AG04450 (cell line): ENCODE measurements at places on chromosomes 3 and 15.

GRCh38 chr3:195257454-195258448 is 13.2 kb downstream of the XXYLT1 start:
- DNase-seq, result no peak

DNA sequence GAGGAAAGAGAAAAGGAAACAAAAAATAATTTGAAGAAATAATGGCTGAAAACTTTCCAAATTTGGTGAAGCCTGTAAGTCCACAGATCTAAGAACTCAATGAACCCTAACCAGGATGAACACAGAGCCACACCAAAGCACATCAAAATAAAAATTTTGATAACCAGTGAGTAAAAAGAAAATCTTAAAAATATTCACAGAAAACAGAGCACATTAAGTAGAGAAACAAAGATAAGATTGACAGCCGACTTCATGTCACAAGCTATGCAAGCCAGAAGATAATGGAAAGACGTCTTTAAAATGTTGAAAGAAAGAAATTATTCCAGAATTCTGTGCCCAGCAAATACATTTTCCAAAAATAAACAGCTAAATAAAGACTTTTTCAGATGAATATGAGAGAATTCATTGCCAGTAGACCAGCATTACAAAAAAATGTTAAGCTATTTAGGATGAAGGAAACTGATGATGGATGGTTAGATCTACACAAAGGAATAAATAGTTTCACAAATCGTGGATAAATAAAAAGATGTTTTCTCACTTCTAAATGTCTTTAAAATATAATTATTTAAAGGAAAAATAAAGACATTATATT is 140.2 kb upstream of the SKOR1 start:
- no peak for DNase-seq

- DNase-seq, result no peak
These were observed 106.2 kb downstream of the TLE3 start for GRCh38 chr15:69991551-69991980.

DNA sequence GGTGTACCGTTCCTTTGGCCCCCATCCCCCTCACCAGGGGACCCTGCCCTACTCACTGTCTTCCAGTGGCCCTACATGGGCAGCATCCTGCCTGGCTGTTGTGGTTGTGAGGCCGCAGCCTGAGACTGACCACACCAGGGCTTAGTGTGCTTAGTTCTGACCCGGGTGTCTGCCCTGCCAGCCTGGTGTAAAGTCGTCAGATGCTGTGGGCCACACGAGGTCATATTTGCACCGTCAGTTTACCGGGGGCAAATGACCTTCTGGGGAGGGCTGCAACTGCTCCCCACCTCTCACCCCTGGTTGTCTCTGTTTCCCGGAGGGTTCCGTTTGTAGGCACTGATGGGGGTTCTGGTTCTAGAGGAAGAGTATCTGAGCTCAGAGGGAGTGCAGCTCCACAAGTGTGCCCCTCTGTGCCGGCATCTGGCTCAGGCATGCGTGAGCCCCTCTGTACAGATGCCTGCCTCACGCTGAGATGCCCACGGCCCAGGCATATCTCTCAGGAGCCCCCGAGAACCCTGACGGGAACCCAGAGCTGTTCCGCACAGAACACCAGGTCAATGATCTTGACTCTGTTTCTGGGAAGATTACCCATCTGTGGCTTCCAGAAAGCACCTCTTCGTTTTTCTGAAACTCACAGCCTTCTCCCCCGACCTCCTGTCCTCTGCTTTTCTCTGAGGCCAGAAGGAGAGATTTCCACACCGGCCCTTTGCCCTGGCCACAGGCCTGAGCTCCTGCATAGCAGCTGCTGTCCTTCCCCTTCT is 19.2 kb downstream of the KLF13 start:
- DNase-seq, result no peak

DNA sequence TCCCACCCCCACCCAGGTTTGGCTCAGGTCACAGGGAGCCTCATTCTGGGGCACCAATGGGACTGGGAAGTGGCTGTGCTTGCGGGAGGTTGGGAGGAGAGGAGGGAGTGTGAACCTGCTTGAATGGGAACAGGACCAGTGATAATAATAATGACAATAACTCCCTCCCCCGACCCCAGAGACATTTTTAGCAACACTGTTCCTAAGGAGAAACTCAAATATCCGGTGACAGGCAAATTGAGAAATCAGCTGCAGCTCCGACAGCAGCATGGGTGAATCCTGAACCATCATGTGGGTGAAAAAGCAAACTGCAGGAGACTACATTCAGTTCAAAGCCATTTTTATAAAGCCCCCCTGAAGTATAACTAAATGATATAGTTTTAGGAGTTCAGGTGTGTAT is 11.6 kb upstream of the RPL29 start:
- no peak for DNase-seq

GRCh38 chr3:113495035-113495434 is 19.9 kb downstream of the SPICE1 start:
- no peak for DNase-seq

DNA sequence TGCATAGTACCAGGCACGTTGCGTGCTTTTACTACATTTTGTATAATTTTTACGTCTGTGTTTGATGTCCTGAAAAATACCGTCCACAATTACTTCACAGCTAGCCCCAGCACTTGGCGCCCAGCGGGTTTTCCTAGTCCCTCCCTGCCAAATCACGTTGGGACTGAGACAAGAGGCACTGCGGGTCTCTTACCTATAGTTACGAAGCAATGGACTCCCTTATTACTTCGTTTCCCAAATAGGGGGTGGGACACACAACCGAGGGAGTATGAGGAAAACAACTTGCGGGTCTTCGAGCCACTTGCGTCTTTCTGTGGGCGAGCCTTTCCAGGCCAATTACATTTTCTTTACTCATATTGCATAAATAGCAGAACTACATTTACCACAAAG is 620 bp upstream of the CMSS1 start:
- DNase-seq, result no peak

- no peak for DNase-seq
These were observed 81.5 kb upstream of the KCNAB1 start for GRCh38 chr3:156038869-156039268.

DNA sequence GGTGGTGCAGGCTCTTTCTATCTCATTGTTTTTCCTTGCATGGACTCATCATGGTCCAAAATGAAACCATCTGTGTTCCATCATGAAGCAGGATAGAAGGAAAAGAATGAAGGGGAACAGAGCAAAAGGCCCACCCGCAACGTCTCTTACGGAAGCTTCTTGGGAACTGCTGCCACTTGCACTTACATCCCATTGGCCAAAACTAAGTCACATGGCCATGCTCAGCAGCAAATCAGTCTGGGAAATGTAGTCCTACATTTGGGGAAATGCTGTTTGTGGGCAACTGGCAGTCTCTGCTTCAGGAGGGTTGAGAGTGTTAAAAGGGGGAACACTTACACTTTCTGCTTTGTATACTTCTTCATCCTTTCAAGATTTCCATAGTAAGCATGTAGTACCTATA is 191.6 kb downstream of the SV2B start:
- no peak for DNase-seq

DNA sequence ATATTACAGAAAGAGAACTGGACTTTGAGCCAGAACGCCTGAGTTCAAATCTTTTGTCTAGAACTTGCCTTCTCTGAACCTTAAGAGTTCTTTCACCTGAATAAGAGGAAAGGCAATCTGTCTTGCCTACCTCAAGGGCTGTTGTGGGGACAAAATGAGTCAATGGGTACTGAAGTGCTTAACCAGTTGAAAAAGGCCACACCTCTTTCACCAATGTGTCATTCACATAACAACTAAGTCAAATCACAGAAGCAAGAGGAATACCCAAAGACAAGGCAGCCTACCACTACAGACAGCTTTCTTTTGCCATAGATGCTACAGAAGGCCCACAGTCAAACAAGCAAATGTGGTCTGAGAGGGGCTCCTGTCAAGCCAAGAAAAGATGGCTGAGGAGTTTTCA is 39.7 kb downstream of the NBEAL2 start:
- no peak for DNase-seq

DNA sequence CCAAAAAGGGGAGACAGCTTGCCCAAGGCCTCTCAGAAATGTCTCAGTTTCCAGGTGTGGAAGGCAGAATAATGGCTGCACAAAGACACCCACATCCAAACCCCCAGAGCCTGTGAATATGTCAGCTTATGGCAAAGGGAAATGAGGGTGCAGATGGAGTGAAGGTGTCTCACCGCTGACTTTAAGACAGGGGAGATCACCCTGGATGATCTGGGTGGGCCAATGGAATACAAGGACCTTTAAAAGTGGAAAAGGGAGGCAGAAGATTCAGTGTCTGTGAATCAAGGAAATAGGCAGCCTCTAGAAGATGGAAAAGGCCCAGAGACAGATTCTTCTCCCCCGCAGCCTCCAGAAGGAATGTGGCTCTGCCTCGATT is 48.8 kb upstream of the ATP2B2 start:
- DNase-seq, result no peak

GRCh38 chr15:53534105-53534839 is 225.2 kb downstream of the WDR72 start:
- no peak for DNase-seq

DNA sequence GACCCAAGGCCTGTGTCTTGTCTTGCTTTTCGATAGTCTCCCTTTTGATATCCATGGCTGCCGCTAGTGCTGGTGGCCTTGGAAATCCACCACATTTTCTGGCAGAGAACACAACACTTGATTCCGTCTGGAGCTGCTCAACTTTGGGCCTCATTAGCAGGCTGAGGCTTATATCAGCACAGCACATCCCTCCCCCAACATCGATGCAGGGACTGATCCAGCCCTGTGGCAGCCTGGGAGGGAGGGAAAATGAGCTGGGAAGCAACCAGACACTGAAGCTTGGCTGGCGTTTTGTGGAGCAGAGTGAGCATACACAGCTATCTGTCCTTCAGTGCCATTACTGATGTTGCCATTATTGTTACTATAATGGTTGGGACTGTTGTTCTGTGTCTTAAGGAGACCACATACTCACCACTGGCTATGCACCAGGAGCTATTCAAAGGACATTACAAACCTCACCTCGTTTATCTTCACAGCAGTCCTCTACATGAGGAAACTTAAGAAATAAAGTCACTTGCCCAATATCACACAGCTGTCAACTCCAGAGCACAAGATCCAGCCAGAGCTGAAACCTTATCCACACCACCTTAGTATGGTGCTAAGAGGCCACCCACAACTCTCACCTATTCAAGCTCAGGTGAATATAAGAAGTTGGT is 102.9 kb downstream of the SUCLG2 start:
- DNase-seq, result no peak

- no peak for DNase-seq
These were observed 244.4 kb downstream of the SOX2 start for GRCh38 chr3:181956122-181956521.

- no peak for DNase-seq
These were observed 136.8 kb downstream of the TPRG1 start for GRCh38 chr3:189308608-189309007.
